Stimulated activated CD4-positive, alpha-beta T cell treated with anti-CD3 and anti-CD28 coated beads, TNF-alpha, amount 100 ng/mL, for 4 hours (primary cell): ENCODE measurements at places on chromosomes 5 and 9.

- DNase-seq, result no peak
Observed at GRCh38 chr5:124907098-124907644, 160.7 kb upstream of the ZNF608 start.

DNA sequence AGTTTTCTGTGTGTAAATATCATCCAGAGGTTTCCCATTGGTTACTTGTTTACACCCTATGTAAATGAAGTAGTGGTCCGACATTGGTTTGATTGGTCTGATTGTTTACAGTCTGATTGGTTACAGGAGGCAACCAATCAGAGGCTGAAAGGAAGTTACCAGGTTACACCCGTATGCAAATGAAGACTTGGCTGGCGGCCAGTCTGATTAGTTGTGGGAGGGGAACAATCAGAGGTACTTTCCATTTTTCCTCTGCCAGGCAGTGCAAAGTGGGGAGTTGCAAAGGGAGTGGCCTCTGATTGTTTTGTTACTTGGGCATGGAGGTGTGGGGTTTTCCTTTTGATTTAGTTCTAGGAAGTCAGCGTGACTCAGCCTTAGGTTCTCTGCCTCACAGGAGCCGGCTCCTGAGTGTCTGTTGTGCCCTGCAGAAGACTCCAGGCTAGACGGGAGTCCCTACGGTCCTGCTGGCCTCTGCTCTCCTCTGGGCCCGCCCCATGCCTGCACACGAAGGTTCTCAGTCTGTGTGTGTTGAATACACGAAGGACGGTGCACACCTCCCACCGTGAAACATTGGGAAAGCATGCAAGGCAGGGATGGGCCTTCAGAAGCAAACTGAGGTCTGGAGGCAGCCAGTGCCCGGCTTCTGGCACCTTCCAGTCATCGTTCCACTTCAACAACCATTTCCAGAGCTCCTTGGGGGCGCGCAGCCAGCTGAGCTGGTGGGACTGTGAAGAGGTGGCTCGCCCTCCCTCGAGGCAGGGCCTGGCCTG lies 42.9 kb downstream of the OLFM1 start:
- no peak for DNase-seq

GRCh38 chr5:108101130-108101529 lies 280.8 kb downstream of the FBXL17 start:
- no peak for DNase-seq

DNA sequence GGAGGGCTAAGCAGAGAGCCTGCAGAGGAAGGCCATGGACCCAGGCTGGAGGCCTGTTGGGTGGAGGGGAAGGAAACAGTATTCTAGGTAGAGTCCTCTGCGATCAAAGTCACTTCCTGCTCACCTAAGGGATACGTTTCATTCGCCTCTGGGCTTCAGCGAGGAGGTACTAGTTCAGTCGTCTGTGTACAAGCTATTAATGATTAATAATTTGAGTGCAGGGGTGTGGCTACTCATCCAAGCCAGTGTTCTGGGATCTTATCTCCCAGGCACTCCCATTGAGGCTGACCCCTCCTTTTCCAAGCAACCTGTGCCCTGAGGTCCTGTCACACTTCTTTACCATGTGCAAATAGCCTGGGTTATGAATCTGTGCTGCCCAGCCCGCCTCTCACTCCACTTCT lies 25.2 kb downstream of the RALGPS1 start:
- DNase-seq, result no peak

GRCh38 chr9:112917047-112917986 lies 26.6 kb upstream of the SLC46A2 start:
- no peak for DNase-seq

DNA sequence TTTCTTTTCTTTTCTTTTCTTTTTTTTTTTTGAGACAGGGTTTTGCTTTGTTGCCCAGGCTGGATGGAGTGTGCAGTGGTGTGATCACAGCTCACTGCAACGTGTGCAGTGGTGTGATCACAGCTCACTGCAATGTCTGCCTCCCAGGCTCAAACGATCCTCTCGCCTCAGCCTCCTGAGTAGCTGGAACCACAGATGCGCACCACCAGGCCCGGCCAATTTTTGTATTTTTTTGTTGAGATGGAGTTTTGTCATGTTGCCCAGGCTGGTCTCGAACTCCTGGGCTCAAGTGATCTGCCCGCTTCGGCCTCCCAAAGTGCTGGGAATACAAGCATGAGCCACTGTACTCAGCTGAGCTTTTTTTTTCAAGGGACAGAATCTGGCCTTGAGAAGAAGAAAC lies 36.8 kb upstream of the TJP2 start:
- DNase-seq, result no peak

- no peak for DNase-seq
Observed at GRCh38 chr9:82777366-82777765, 285.6 kb downstream of the RASEF start.

DNA sequence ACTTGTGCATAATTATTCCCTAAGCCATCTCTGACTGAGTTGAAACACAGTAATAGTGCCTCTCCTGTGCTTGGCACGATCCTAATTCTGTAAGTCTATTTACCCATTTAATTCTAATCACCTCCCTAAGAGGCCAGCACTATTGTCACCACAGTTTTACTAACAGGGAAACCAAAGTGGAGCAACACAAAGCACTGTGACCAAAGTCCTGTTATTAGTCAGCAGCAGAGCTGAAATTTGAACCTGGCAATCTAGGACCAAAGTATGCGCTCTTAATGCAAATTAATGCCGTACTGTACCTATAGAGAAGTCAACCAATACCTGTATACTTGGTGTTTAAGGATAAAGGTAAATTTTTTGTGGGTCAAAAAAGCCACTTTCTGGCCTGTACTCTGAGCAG lies 77.1 kb upstream of the CNTLN start:
- no peak for DNase-seq

DNA sequence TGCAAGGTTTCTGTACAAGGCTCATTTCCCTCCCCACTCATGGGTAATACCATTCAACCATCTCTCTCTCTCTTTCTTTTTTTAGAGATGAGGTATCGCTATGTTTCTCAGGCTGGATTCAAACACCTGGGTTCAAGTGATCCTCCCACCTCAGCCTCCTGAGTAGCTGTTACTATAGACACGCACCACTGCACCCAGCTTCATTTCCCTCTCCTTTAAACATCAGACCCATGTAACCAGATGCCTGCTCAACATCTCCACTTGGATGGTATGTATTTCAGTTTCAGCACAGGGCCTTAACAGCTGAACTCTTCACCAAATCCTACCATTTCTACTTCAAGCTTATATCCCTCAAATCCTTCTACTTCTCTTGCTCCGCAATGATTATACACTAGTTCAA lies 117.4 kb downstream of the SSBP2 start:
- DNase-seq, result no peak

DNA sequence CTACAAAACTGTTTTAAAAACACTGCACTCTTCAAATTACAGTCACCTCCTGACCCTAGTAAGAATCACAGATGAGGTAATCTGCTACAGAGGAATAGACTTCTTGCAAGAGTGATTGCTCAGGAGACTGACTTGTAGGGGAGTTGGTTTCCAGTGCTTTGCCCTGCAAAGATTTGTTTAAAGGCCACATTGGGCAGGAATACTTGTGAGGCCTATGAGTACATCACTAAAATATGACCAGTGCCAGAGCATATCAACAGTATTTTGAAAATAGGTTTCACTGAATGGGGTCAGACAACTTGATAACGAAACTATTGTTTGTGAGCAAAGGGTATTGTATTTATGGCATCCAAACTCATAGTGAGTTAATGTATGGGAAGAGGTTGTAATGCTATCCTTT lies 21.5 kb upstream of the CTNND2 start:
- DNase-seq, result no peak

DNA sequence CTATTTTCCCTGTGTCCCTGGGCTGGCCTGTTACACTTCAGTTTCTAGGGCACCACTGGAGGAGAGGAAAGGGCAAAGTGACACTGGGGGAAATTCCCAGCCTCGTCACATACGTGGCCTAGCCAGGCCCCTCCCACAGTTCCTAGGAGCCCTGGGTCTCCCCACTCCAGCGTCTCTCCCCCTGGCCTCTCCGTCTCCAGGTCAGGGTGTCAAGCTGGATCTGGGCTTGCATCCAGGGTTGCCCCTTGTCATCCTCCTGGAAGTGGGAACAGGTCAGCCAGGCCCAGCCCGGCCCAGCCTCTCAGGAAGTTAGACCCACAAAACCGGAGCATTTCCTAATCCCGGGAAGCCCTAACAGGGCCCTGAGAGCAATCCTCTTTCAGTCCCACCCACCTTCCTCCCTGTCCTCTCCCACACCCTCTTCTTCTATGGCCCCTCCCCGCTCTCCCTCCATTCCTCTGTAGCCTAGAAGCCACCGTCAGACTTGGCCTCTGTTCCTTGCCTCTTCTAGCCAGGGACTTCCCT lies 4.7 kb upstream of the TNIP1 start:
- DNase-seq, result no peak

GRCh38 chr5:1336106-1336561 lies 8.8 kb downstream of the CLPTM1L start:
- DNase-seq, result no peak

DNA sequence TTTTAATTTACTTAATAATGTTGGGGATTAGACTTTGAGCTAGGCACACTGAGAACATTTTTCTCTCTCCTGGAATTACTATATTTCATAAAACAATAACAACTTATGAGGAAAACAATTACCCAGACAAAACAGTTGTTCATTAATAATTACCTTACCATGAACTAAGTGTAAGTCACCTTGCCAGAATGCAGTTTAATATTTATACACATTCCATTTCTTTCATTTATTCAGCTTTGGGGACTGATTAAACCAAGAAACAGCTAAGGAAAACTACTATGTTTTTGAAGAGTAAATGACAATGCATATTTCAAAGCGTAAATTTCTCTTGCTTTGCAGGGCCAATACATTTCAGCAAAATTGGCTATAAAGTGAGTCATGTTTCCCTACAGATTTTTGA lies 616.2 kb downstream of the PRELID2 start:
- no peak for DNase-seq

GRCh38 chr9:68749579-68750159 lies 44.6 kb downstream of the PIP5K1B start:
- no peak for DNase-seq

DNA sequence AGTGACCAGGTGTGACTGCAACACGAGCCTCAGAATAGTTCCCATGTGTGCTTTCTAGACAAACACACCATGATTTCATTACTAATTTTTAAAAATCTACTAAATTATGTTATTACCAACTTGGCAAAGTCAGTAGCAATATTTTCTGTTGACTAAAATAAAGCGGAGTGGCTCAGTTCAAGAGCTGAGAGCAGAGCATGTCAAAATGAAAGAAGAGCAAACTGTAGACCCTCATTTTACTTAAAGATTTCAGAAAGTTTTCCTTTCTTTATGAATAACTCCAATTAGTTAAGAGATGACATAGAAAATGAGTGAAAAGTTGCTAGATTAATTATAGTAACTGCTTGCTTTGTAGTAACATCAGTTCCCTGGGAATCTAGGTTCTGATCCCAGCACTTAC lies 17.9 kb downstream of the OXCT1 start:
- no peak for DNase-seq

DNA sequence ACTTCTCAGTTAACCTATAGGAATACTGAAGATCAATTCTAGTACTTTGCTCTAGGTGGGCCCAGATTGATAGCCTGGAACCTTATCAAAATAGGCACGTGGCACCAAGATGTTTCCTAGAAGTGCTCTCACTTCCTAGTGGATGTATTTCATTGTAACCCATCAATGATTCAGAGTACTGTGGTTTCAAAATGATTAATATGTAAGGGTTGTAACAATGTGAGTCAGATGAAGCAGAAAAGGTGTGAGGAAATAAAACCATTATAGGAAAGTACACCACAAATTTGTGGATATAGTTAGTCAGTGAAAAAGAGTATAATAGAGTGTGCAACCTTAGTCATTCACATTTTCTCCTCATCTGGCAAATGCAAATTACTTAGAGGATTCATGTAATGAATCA lies 177.3 kb upstream of the FST start:
- DNase-seq, result no peak

- DNase-seq, result no peak
Observed at GRCh38 chr9:9917400-9917799, 695.4 kb downstream of the PTPRD start.

GRCh38 chr5:67897431-67897830 lies 318.1 kb upstream of the PIK3R1 start:
- no peak for DNase-seq

DNA sequence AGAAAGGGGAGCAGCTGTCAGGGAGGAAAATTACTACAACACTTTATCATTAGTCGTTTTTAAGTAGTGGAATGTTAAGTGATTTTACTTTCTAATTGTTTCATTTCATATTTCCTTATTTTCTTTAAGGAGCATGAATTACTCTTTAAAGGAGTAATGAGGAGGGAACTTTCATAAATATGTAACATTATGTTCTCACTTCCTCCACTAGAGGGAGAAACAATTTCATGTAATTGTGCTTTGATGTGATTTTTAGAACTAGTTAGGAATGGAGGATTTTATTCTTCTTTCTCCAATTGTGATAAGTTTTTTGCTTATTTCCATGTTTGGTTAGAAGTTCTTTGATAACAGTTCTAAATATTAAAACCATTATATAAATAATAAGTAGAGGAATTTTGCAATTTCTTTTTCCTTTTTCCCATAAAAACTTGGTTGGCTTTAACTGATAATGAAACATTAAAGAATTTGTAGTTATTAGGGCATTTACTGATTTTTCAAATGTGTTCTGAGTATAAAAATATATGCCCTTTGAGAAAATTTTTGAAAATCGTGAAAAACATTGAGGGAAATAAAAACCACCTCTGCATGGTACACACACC lies 25.6 kb downstream of the CEP78 start:
- DNase-seq, result no peak

GRCh38 chr5:53114988-53115387 lies 5.4 kb upstream of the MOCS2 start:
- no peak for DNase-seq

DNA sequence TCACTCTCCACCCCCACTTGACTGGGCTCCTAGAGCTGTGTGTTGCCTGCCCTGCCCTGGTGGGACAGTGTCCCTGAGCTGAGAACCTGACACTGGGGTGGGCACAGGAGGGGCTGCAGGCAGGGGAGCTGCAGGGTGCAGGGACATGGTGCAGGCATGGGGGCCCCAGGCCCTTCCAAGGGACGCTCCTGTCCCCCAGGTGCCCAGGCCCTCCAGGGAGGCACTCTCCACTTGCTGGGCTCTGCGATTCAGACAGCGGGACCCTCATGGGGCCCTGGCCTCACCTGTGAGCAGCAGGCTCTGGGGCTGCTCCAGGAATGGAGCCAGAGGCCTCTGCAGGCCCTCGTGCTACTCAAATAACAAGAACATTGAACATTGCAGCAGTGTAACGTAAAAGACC lies 89.4 kb downstream of the BARX1 start:
- no peak for DNase-seq
